ENCODE measurements at places on chromosomes 5 and 9.

GRCh38 chr9:128323212-128323730 is 632 bp downstream of the COQ4 start:
- no peak for DNase-seq

- DNase-seq = no peak
Measured at GRCh38 chr5:135829681-135830383, 4.6 kb upstream of the SLC25A48 start.

DNA sequence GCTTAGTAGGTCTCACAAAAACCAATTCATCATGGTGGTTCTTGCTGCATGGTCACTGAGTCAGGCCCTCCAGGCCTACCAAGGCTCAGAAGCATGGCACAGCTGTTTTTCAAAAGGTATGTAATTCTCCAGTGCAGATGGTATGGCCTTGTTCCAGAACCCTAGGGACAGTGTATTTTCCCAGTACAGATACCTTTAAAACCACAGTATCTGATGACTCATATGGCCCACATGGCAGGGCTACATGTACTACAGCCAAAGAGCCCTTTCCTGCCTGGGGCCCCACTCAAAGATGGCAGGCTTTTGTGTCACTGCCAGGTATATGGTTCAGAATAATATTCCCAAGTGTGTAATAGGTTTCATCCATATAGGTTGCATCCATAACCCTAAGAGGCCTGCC is 16.5 kb downstream of the CSF2 start:
- no peak for DNase-seq

GRCh38 chr5:159058716-159059636 is 40.7 kb downstream of the EBF1 start:
- no peak for DNase-seq

DNA sequence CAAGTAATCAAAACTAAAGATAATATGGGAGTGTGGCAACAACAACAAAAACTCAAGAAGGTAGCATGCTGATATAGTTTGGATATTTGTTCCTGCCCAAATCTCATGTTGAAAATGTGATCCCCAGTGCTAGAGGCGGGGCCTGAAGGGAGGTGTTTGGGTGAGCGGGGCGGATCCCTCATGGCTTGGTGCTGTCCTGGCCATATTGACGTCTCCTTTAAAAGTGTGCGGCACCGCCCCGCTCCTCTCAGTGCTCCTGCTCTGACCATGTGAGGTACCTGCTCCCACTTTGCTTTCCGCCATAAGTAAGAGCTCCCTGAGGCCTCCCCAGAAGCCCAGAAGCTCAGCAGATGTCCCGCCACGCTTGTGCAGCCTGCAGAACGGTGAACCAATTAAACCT is 25.6 kb downstream of the MED27 start:
- no peak for DNase-seq

DNA sequence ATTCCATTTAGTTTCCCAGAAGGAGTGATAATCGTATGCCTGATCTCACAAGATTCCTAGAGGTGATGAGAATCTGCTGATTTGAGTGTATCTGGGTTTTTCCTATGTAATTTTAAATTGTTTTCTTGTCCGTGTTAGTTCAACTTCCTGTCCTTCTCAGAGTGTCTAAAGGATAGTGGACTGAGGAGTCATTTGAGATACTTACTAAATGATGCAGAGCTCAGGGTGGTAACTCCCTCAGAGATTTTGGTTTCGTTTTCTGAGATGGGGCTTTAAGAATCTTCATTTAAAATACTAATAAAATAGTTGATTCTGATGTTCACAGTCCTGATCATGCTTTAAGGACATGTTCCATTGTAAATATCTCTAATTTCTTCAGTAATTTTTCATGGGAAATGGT is 30.3 kb downstream of the MELK start:
- DNase-seq = no peak

DNA sequence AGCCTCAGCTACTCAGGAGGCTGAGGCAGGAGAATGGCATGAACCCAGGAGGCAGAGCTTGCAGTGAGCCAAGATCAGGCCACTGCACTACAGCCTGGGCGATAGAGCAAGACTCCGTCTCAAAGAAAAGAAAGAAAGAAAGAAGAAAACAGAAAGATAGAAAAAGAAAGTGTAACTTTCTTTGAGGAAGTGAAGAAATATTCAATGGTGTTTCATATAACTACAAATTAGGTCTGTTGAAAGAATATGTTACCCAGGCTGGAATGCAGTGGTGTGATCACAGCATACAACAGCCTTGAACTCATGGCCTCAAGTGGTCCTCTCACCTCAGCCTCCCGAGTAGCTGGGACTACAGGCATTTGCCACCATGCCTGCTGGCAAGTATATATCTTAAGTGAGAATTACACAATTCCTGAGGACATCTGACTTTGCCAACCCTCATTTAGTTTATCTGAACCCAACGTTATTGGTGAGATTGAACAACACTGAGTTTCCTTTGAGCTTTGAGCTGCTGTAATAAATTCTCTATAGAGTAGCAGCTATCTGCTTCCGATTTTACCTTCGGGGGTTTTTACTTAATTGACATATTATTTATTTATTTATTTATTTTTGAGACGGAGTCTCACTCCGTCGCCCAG is 2.0 kb upstream of the FAF2 start:
- no peak for DNase-seq

DNA sequence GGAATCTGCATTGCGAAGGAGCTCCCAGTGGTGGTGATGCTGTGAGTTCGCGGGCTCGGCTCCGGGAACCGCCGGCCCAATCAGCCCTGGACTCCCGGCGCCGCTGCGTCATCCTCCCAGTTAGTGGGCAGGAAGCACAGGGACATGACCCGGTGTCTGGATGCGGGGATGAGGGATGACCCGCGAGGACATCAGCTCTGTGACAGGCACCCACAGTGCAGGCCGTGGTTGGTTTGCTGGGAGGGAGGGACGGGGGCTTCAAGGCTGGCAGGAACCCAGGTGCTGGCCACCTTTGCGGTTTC is 996 bp downstream of the NXNL2 start:
- DNase-seq = no peak

DNA sequence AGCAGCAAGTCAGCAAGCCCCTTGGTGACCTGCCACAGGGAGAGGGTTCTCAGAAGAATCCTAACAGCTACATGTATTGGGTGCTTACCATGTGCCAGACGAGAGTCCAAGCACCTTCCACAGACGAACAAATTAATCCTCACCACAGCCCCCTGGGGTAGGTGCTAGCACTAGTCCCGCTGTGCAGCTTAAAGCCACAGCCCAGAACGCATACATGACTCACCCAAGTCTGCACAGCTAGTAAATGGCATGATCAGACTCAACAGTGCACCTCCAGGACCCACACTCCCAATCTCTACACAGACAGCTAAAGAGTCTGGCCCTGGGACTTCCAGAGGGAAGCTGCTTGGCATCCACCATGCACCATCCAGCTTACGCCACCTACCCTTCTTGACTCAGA is 111.5 kb downstream of the PAX5 start:
- no peak for DNase-seq

DNA sequence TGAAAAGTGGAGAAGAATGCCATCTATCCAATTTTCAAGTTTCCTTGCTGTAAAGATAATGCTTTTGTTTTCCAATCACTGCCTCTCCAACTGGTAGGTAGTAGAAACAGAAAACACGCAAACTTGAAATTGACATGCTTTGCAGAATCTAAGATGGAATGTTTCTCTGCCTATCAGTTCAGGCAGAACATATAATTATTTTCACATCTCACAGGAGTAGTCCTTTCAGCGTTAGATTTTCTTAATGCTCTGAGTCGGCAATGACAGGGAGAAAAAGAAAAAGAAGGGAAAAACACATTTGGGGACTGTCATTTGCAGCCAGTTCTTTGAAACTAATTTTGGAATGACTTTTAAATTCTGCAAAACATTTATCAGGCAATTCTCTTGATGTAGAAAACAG is 818.7 kb upstream of the PTPRD start:
- no peak for DNase-seq

- no peak for DNase-seq
Measured at GRCh38 chr5:143174714-143175398, 228.6 kb downstream of the NR3C1 start.

DNA sequence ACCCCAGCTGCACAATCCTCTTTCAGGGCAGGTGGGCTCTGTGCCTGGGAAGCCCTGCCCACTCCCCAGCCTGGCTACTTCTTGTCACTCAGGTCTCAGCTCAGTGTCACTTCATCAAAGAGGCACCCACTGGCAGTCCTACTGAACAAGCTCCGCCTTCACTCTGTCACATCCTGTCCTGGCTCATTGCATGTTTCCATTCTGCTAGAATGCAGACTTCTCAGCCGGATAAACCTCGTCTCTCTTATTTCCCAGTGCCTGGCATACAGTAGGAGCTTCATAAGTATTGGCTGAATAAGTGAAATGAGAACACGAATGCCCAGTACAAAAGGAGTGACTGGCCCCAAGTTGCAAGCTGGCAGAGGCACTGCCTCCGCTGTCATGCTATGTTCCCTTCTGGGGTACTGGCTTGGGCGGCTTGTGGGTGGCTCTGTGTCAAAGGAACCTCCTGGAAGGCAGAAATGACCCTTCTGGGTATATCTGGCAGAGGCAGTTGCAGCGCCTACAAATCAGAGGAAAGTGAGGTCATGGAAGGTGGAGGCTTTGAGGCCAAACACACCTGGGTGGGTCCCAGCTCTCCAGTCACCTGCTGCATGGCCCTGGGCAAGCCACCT is 98.3 kb upstream of the PHYKPL start:
- no peak for DNase-seq

DNA sequence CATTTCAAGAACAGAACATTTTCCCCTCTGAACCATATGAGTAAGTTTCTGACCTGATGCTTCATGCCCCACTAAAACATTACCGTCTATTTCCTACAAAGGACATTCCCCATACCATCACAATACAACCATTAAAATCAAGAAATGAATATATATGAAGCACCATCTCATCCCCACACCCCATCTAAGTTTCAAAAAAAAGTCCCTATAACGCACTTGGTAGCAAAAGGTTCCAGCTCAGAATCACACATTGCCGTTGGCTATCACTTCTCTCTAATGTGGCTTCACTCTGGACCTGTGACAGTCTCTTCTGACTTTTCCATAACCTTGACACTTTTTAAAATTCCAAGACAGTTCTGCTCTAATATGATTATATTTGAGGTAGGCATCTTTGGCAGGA is 5.9 kb downstream of the EMB start:
- DNase-seq = no peak

- DNase-seq = no peak
Measured at GRCh38 chr5:93610581-93611272, 27.7 kb downstream of the NR2F1 start.

DNA sequence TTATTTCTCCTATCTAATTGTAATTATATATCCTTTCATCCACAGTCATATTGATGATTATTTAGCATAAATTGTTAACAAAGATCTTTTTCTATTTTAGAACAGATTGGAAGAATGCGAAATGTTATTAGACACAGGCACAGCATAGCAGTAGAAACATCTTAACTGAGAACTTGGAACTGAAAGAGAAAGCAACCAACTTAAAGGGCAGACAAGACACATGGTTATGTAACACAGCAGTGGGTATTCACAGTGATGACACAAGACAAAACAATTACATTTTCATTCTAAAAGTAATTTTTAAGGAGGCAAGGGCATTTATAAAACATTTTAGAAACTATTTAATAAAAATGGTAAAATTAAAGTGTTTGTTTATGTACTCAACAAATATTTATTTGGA is 57.7 kb upstream of the MEF2C start:
- DNase-seq = no peak

GRCh38 chr5:75601996-75602395 is 9.3 kb upstream of the ANKDD1B start:
- DNase-seq = no peak

- no peak for DNase-seq
Measured at GRCh38 chr9:18189871-18190670, 283.9 kb upstream of the ADAMTSL1 start.

- no peak for DNase-seq
Measured at GRCh38 chr5:148989567-148989966, 73.3 kb downstream of the SH3TC2 start.

DNA sequence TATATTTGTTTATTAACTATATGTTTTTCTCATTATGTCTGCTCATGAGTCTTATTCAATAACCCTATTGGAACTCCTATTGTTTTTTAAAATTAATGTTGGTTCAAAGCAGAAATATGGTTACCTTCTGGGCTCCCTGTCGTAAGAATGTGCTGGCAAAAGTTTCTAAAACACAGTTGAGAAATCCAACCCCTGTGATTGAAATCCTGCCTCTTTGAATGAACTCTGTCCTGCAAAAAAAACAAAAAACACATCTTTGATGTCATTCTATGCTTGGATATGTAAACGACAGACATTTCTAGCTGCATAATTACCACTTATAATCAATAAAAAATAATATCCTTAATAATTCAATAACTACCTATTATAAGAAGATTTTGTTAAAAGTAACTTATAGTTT is 38.8 kb downstream of the PRELID2 start:
- DNase-seq = no peak

DNA sequence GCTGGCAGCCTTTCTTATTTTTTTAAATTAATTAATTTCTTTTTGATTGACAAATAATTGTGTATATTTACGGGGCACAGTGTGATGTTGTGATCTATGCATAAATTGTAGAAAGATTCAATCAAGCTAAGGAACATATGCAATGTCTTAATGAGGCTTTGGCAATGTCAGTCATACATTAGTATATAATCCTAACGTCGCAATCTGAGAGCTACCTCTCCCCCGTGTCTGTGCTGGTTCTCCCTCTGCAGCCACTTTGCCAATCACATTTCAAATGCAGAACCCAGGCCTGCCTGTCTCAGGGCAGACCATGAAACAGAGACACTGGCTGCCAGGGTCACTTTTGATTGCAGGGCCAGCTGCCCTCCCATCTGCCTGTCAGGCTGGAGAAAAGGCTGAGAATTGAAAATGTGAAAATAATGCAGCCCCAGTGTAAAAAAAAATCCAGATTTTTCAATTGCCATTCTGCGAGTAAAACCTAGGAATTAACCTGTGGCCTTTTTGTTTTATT is 56.3 kb downstream of the SLC24A2 start:
- DNase-seq = no peak

DNA sequence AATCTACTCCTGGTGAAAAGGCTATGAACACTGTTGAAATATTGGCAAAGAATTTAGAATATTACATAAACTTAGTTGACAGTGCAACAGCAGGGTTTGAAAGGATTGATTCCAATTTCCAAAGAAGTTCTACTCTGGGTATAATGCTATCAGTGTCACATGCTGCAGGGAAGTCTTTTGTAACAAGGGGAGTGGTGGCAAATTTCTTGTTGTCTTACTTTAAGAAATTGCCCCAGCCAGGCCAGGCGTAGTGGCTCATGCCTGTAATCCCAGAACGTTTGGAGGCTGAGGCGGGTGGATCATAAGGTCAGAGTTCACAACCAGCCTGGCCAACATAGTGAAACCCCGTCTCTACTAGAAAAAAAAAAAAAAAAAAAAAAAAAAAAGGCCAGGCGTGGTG is 86.3 kb upstream of the OTULINL start:
- no peak for DNase-seq

DNA sequence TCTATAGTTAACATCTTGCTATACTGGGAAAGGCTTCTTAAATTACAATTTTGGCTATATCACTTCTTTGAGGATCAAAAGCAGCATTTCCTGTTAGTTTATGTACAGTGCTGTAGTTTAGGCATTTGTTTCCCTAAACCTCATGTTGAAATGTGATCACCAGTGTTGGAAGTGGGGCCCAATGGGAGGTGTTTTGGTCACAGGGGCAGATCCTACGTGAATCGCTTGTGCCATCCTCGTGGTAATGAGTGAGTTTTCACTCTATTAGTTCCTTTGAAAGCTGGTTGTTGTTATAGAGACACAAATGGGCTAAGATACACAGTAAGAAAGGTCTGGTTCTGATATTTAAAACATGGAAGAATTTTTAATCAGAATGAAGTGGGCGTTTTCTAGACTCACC is 5.8 kb downstream of the ACTL7A start:
- no peak for DNase-seq

- DNase-seq = no peak
Measured at GRCh38 chr5:111643499-111643898, 113.5 kb downstream of the NREP start.

GRCh38 chr5:37962389-37962788 is 122.5 kb upstream of the GDNF start:
- no peak for DNase-seq

All from stimulated activated naive CD4-positive, alpha-beta T cell (primary cell).